ENCODE measurements at places on chromosomes 3 and 15.

DNA sequence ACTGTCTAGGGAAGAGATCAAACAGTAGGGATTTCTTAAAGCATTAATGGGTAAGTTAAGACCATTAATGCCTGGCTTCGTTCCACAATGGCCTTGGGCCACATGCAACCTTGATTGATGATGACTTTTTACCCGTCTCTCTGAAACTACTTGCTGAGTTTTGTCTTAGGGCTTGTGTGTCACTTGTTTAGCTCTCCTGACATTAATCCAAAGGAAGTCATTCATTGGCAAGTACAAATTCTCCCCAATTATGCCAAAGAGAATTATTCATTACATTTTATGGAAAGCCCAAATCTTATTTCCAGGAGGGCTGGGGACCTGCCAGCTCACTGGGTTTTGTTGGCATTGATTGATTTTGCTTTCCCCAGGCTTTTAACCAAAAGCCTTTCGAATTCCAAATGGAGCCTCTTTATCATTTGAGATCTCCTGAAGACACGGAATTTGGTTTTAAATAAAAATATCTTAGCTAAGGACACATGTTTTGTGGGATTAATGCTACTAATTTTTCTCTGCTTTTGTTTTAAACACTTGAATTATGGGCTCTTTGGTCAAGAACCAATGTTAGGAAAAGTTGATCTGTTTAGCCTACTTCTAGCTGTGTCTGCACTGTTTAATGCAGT is 40.7 kb downstream of the SERPINI1 start:
- no peak for DNase-seq

DNA sequence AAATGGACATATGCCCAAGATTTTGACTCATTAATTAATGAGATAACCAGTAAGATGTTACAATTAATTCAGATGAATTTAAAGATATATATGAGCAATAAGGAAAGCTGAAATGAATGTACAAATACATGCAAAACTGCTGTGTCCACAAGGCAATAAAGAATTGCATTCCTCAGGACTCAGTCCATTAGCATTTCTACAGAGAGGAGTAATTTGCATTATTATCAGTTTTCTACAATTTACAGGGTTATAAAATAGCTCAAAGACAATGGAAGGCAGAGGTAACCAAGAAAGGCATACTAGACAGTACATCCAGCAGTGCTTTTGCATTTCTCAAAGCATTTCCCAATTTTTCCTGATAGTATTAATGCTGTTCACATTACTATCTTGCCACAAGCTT is 377.1 kb upstream of the GOLIM4 start:
- no peak for DNase-seq

GRCh38 chr3:194766845-194767244 is 81.2 kb downstream of the FAM43A start:
- no peak for DNase-seq

DNA sequence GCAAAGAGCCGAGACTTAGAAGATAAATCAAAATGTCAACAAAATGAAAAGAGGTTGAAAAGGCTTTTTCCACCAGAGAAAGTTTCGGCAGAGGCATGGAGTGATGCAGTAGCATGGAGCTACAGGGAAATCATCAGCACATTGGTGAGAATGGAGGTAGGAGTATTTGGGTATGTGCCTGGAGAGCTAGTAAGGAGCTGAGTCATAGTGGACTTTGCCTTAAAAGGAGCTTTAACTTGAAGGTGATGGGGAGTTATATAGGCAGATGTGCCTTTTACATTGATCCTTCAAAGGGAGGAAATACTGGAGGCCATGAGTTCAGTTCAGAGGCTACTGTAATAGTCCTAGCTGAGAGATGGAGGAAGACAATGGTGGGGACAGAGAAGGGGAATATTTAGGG is 44.3 kb downstream of the IL5RA start:
- no peak for DNase-seq

- no peak for DNase-seq
Measured at GRCh38 chr3:140296796-140297352, 361.9 kb downstream of the CLSTN2 start.

DNA sequence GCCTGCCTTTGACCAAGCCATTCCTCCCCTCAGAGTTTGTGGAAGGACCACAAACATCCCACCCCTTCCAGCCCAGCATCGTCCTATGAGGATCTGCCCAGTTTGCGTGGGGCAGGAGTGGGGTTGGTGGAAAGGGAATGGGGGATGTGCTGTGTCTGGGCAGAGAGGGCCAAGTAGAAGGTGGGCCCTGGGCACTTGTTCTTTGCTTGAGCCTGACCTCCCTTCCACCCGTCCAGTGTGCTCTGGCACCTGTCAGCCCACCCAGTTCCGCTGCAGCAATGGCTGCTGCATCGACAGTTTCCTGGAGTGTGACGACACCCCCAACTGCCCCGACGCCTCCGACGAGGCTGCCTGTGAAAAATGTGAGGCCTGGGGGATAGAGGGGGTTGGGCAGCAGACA is 10.3 kb downstream of the SPINT1 start:
- DNase-seq: no peak

DNA sequence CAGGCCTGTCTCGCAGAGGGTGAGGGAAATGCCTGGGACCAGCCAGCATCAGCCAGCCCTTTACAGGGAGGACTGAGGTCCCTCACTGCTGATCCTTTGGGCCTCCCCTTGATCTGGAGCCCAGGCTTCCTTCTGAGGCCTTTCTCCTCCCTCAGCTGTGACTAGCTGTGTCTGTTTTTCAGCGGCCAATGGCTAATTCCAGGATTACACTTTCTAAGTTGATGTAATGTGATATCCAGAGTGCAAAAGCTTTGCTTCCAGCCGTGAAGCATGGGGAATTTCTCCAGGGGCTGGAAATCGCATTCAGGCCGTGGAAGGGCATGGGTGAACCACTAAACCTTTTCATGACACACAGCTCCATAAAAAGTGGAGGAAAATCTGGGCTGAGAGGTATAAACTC is 157.6 kb downstream of the SHQ1 start:
- no peak for DNase-seq

- peak; percentile 65 for DNase-seq
Measured at GRCh38 chr3:52220380-52221026, 4.9 kb downstream of the TLR9 start.

DNA sequence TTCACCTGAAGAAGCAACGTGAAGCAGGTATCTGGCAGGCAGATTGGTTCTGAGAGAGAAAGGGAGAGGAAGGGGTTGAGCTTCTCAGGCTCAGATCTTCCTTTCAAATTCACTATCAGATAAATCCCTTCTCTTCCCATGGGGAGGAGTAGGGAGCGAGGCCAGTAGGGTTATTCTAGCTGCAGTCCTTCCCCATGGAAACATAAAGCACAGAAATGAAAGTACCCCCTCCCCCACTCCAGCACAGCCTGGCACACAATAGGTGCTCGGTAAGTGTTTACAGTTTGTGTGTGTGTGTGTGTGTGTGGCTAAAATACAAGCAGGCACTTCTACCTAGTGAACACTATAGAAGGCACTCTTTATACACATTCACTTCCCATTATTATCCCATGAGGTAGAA is 20.8 kb upstream of the VPS8 start:
- no peak for DNase-seq

- no peak for DNase-seq
Measured at GRCh38 chr3:181879926-181880325, 168.2 kb downstream of the SOX2 start.

GRCh38 chr3:122353215-122353614 is 28.2 kb downstream of the CSTA start:
- no peak for DNase-seq

DNA sequence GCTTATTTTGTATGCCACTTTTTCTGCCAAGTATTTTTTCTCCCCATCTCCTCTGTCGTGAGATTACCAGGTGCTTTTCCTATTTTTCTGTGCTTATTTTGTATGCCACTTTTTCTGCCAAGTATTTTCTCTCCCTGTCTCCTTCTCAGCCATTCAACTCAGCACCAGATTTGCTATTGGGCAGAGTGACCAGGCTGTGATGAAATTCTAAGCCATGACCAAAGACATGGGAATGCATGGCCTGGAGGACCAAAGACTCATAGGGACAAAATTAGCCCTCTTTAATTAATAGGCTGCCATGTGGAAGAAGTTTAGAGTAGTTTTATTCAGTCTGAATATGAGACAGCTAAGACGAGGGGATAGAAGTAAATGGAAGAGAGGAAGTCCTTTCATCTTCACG is 257.4 kb downstream of the SQOR start:
- no peak for DNase-seq

GRCh38 chr15:79314811-79315210 is 3.9 kb downstream of the TMED3 start:
- no peak for DNase-seq

DNA sequence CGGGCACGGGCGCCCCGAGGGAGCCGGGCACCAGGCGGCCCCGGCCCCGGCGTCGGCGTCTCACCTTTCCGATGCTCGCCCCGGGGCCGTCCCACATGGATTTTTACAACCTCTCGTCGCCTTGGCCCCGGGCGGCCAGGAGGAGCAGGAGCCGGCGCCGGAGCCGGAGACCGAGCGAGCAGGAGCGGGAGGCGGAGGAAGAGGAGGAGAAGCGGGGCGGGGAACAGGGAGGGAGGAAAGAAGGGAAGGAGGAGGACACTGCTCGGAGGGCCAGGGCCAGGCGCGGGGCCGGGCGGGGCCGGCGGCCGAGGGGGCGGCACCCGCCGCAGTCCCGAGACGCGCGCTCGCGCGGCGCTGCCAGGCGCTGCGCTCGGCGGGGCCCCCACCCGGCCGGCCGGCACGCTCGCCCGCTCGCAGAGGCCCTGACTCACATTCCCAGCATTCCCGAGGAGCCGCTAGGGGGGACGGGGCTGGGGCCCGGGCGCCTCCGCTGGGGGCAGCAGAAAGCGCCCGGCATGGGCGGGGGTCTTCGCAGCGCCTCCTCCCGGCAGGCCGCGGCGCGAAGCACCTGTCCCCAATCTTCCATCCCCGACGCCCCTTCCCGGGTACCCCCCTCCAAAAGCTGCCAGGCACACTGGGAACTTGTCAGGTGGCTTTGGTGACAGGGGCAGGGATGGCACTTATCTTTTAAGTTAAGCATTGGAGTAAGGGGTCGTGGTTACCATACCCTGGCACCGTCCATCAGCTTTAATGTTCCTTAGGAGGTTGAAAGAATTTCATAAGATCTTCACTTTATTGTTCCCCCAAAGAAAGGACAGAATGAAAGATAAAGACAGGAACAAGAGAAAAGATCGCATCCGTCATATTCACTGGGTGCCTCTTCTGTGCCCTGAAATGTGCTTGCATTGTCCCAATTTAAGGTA is at the start of gene ERC2:
Gene ERC2 (minus strand): TSS at position 284 of the 923 bp plus-strand sequence.
- no peak for DNase-seq

DNA sequence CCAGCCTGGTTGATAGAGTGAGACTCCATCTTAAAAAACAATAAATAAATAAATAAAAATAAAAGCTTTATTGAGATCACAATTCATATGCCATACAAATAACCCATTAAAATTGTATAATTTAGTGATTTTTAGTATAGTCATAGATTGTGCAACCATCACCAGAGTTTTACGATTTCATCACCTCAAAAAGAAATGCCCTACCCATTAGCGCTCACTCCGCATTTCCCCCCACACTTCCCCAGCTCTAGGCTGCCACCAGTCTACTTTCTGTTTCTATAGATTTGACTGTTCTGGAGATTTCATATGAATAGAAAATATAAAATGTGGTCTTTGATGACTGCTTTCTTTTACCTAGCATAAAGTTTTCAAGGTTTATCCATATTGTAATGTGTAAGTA is 57.0 kb downstream of the ARHGEF26 start:
- DNase-seq: no peak

GRCh38 chr3:36524560-36524959 is 144.3 kb downstream of the STAC start:
- no peak for DNase-seq

DNA sequence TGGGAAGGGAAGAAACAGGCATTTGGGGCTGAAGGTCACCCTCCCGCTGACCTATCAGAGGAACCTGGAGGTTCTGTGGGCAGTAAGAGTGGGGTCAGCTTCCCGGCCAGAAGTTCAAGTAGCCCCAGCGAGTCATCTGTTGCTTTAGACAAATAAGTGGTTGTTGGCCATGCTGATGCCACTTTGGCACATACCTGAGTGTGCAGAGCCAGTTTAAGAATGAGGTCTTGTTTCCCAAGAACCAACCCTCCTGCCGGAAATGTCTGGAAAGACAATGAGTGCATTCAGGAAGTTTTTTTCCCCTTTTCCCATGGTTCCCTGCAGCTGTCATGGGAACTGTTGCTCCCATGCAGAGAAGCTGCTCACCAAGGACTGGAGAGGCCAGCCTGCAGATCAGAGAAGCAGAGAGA is 166.7 kb downstream of the ZNF621 start:
- DNase-seq: no peak

DNA sequence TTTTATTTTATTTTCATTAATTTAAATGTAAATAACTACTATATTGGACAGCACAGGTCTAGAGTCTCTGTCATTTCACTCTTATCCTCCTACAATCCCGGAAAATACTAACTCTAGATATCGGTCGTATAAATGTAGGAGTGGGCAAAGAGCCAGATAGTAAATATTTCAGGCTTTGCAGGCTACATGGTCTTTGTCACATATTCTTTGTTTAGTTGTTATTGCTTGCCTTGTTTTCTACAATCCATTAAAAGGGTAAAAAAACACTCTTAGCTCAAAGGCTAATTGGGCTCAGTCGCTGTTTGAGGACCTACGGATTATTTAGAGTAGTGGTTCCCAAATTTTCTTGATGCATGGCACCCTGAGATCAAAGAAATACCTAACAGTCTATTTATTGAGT is 1.7 kb downstream of the KNL1 start:
- no peak for DNase-seq

DNA sequence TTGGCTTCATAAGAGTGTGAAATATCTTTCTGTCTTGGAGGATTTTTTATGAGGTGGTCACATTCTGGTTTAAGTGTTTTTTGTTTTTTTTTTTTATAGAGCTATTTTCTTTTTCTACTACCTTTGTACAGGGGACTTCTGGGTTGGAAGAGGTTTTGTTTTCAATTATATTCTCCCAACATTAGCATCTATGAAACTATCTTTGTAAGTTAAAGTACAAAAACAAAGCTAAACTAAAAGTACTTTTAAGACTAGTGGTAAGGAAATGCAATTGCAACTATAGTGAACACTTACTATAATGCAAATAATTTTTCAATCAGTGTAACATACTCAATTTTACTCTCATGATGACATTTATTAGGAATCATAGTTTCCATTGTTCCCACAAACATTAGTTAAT is 688.2 kb downstream of the SI start:
- no peak for DNase-seq
